NCI-H2081 treated with DMSO at 0.1 percent for 48 hours (cell line): ENCODE measurements at places on chromosomes 5 and 9.

DNA sequence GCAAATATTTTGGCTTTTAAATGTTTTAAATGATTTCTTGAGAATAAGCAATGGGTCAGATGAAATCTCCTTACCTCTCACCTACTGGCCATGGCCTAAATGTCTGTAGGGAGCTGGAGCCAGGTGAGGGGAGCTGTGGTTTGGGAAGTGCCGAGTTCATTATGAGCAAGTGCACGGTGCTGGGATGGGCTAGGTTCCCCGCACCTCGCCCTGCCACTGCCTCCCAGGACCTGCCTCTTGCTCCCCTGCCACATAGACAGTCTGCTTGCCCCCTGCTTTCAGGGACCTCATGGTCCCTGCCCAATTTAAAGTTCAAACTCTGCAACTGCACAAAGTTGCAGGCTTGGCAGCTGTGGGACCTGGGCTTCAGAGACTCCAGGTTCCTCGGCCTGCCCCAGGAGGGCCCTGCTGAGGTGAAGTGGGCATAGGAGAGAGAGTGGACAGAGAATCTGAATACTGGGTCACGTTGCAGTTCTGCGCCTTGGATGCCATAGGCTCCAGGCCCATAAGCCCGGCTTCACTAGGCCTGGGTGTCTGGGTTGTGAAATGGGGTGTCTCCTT, 5.4 kb downstream of the OR13J1 start:
- no peak for DNase-seq

DNA sequence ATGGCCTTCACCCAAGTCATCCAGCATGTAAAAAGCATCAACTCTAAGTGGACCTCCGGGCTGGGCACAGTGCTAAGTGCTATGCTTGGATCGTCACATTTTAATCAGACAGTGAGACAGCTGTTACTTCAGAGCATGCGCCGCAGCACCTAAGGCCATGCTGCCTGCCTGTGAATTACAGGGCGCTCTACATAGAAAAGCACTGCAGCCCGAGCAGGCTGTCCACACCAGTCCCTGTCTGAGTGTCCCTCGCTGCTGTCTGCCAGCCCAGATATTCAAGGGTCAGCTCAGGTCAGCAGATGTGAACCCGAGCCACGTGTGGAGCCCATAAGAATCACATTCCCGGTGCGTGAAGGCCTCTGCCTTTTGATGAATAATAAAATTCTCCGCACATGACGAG, 37.1 kb downstream of the AK8 start:
- DNase-seq: no peak

DNA sequence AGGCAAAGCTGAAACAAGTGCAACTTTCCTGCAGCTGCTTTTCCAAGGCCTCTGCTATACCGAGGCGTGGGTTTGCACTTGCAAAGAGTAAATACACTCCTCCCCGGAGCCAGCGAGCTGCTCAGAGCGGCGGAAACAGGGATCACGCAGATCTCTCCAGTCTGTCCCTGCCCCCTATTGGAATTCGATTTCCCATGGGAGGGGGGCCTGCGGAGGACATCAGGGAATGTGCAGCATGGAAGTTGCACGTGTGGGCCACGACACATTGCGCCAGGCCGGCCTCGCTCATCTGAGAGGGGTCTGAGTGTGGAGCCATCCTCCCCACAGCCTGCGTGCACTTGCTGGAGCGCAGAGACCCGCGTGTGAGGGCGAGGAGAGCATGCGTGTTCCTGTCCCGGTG, 104.3 kb upstream of the PHYKPL start:
- no peak for DNase-seq

DNA sequence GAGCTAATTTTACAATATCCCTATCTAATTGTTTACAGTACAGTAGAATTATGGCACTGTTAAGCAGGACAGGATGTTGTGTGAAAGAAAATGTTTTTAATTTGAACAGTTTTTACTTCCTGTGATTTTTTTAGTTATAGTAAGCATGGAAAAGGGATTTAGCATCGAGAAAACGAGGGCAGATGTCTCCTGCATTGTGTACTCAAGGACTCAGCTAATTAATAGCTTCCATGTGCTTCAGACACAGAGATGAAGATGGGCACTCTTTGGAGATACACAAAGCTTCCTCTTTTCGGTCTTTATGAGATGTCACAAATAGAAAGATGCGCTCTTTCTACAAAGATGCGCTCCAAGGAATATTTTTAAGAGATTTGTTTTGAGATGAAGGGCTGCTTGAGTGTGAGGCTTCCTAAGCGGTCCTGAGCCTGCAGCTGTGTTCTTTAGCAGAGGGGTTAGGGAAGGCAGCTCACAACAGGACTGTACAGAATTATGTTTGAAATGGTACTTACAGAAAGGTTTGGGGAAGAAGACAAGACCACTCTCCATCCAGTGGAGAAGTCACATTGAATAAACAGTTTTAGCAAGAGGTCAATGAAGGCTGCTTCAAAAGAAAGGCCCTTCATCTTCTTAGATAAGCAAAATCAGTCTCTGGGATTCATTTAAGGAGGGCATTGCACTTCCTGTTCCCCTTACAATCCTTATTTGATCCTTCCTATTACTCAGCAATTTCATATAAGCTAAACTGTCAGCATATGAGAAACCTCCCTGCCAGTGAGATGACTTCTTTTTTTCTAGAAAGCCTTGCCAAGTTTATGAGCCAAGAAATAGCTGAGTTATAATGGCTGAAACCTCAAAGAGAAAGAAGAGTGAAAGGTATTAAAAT, 311.5 kb downstream of the EFNA5 start:
- no peak for DNase-seq

DNA sequence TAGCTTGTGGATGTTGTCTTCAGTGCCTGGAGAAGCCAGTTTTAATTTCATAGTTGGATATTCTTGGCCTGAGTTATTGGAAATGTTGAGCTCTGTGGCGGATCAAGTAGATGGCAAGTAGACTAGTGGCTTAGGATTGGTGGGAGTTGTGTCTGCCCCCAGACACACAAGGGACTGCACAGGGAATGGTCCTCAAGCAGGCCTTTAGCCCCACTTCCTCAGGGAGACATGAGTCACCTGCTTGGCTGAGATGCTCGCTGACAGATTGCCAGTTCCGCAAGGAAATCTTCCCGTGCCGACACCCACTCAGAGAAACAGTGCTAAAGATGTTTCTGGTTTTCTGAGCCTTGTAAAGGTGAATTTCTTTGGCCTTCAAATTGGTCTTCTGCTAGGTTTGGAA, 18.8 kb upstream of the CATSPER3 start:
- no peak for DNase-seq

DNA sequence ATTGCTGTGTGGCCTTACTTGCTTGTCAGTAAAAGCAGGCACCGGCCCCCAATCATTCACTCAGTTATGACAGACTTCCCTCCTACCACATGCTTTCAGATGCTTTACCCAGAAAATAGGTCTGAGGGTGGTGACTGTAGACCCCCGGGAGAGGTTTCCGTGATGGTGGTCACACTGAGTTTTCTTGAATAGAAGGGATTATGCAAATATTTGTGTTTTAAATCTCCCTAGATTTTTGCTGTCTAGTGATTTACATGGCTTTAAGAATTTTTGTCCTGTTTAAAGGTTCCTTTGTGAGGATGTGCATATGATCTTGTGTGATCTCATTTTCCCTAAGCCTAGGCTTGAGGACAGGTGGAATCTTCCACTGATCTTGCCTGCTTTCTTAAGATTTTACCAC, 281.7 kb downstream of the FANCC start:
- DNase-seq: no peak

DNA sequence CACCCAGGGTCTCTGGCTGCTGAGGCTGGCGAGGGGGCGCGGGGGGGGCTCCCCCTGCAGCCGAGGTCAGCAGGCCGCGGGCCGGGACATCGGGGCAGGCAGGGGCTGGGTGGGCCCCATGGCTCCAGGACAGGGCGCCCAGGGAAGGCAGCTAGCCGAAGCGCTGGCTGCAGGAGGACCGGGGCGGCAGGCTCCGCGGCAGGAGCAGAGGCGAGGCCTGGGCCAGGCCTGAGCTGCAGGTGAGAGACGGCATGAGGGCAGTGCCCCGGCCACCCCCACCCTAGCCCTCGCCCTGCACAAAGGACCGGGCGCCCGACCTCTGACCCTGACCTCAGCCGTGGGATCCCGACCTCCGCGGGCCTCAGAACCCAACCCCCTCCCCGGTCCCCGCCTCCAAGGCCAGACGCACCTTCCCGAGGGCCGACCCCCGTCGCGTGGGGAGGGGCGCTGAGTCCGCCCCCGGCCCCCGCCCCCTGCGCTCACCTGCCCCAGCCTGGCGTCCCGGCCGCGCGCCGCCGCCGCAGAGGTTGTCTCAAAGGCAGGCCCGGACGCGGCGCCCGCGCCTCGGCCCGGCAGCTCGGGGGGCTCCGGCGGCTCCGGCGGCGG, 431 bp downstream of the RNF208 start:
- no peak for DNase-seq

GRCh38 chr5:501105-501830, 23.0 kb downstream of the SLC9A3 start:
- DNase-seq: no peak

- no peak for DNase-seq
Measured at GRCh38 chr9:92774274-92774673, 9.6 kb upstream of the BICD2 start.
